ENCODE measurements at places on chromosomes 12 and 14.

DNA sequence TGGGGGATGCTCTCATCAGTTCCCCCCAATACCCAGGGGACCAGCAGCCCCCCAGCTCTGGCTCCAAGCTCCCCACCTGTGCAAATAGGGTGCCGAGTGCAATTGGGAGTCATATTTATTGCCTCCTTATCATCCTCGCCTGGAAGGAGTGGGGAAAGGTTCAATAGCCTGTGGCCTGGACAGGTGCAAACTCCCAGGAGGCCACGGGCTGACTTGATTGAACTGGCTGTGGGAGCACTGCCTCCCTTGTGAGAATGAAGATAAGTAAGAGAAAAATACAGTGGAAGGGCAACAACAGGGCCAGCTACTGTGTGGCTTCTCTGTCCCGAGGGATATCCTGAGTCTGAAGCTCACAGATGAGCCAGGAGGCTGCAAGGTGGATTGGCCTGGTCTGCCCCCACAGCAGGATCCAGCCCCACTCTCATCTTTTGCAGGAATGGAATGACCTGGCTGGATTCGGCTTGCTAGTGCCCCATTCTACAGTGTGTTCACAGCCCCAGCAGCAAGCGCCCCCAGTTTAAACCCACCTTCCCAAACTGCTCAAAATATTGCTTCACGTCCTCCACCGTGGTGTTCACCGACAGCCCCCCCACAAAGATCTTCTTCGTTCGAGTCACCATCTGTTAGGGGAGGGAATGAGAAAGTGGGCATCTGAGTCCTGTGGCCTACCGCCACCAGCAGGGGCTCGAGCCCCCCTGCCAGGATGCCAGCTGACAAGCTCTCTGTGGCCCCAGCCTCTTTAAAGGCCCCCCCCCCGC is 6.3 kb downstream of the MSI1 start:
- no peak for DNase-seq

GRCh38 chr14:45559626-45560025 is 306.6 kb upstream of the MIS18BP1 start:
- DNase-seq, result no peak

- no peak for DNase-seq
Observed at GRCh38 chr14:96827290-96827689, 30.1 kb downstream of the VRK1 start.

- no peak for DNase-seq
Observed at GRCh38 chr14:88775532-88775931, 17.2 kb downstream of the EML5 start.

GRCh38 chr14:35277179-35277578 is 15.0 kb upstream of the PSMA6 start:
- DNase-seq, result no peak

DNA sequence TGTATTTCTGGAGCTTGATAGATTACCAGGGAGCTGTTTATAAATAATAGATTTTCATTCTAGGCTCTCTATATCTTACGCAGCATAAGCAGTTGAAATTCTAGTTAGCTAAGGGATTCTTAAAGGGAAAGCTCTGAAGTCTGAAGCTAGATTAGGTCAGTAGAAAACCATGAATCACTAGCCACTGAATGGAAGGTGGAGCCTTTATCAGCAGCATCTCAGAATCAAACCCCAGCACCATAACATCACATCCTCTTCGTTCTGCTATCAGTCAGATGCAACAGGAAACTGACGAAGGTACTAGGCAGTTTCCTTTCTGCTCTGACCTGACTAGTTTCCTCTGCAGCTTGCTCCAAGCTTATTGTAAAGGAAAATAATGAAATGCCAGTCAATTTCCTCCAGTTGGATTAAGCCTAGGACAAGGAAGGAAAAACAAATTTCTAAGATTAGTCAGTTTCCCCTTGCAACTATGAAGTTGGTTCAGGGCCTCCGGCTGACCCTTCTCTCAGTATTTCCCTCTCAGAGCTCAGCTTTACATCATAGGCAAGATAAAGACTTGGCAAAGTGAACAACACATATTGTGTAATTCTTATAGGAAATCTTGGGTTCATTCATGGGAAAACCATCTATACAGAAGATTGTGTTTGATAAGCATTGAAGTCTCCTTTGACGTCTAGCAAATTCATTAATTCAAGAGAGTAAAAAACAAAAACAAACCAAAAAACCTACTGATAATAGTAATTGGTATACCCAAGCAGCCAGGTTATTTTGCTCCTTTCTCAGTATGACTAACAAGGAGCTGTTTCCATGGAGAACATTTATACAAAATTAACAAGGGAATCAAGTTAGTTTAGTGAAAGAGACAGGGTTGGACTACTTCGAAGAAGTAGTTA is 43.4 kb upstream of the CFAP54 start:
- peak; percentile 83 for DNase-seq

- DNase-seq, result no peak
Observed at GRCh38 chr14:74488786-74489397, 4.2 kb downstream of the NPC2 start.

DNA sequence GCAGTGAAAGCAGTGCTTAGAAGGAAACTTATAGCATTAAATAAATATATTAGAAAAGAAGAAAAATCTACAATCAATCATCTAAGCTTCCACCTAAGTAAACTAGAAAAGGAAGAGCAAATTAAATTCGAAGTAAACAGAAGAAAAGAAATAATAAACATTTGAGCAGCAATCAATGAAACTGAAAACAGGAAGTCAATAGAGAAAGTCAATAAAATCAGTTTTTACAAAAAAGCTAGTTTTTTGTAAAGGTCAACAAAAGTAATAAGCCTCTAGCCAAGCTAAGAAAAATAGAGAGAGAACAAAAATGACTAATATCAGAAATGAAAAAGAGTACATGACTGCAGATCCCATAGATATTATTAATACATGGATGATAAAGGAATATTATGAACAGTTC is 34.2 kb upstream of the KTN1 start:
- no peak for DNase-seq

DNA sequence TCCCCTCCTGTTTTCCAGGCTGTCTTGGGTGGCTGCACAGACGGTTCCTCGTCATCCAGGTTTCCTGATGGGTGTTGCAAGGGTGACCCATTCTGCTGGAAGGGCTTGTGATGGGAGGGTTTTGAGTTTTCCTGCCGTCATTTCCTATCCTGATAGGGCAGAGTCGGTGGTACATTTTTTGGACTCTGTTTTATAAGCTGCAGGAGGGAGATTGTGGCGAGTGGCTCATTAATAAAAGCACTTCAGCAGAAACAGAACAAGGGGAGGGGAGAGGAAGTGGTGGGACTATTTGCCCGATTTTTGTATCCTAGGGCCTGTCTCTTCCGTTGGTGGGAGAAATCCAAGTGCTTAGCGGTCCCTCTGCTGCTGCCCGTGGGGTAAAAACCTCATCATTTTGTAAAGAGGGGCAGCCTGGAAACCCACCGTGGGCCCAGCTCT is 40.0 kb downstream of the TSPAN9 start:
- no peak for DNase-seq

All from CD4-positive, alpha-beta T cell treated with Interleukin-15 for 1 hour (primary cell).